HEK293T (cell line): ENCODE measurements at places on chromosomes 4 and X.

- no peak for DNase-seq
These were observed 66.2 kb upstream of the SLC7A11 start for GRCh38 chr4:138308356-138308755.

DNA sequence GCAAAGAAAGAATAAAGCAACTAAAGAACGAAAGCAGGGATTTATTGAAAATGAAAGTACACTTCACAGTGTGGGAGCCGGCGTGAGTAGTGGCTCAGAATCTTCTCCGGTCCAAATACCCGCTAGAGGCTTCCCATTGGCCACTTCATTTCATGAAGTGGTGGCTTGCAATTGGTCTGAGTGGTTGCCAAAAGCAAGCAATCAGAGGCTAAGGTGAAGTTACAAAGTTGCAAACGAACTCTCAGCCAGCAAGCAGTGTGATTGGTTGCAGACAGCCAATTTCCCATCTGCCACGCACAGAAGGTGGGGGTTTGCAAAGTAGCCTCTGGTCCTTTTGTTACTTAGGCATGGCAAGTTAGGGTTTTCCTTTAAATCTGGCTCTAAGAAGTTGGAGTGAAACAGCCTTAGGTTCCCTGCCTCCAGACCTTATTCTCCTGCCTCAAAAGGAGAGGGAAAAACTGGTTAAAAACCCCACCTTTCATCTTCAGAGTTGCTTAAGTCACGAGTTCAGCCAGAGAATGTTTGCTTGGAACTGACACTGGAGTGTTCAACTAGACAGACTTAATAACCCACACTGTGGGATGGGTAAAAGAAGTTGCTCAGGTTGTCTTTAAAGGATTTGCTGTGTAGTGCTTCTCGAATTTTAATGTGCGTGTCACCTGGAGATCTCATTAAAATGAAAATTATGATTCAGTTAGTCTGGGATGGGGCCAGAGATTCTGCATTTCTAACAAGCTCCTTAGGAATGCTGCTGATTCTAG is 6.9 kb upstream of the CLOCK start:
- DNase-seq = no peak

GRCh38 chr4:4423706-4424498 is 37.0 kb downstream of the NSG1 start:
- DNase-seq = no peak

DNA sequence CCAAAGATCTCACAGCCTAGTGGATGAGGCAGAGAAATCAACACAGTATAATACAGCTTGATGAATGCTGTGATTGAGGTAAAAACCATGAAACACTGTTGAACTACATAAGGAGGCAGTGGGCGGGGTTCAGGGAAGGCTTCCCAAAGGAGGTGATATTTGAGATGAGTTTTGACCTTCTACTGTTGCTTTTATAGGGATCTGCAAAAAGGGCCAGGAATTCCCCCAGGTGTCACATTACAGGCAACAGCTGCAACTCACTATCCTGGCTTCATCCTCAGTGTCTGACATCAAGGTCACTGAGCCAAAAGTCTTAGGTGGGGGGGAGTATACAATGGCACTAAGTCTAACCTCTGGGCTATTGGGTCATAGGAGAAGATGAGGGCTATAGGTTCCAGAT is 185.7 kb upstream of the NRK start:
- no peak for DNase-seq

- no peak for DNase-seq
These were observed 5.9 kb upstream of the SASH3 start for GRCh38 chrX:129773649-129774458.

DNA sequence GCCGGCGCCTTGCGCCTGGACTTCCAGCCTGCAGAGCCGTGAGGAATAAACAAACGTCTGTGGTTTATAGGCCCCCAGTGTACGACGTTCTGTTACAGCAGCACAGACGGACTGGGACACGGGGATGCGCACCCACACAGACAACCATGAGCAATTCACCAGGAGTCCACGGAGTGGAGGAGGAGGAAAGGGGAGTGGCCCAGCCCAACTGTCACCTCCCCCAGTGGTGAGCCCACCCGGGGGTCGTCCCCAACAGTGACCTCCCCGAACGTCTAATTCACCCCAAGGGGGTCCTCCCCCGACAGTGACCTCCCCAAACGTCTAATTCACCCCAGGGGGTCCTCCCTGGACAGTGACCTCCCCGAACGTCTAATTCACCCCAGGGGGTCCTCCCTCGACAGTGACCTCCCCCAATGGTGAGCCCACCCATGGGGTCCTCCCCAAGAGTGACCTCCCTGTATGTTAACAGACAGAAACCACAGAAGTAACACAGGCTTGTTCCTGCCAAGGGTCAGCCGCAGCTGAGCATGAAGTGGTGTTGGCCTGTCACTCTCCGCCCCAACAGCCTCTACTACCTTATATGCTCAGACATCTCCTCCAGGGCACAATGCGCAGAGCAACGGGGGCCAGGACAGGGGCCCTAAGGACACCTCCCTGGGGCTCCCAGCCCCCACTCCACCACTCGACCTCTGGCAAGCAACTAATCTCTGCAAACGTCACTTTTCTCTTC is 6.2 kb downstream of the GAK start:
- no peak for DNase-seq

- DNase-seq = no peak
These were observed 4.6 kb downstream of the NOA1 start for GRCh38 chr4:56972809-56973208.

DNA sequence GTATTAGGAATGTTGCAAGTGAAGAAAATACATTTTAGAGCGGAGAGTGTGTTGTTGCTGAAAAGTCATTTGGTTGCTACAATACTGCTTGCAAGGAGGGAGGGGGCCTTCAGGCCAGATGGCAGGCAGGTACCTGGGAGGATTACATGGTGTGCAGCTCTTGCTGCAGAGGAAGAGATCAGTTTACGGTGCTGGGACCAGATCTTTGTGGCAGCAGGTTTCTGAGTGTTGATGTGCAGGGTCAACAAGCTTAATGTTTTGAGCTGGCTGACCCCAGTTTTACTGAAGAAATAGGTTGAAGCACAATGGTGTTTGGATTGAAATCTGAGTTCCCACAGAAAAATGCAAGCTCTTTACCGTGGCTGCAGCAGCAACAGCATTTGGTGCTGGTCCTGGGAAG is 96.4 kb upstream of the DDIT4L start:
- no peak for DNase-seq

- DNase-seq = no peak
These were observed 68.2 kb upstream of the TMEM33 start for GRCh38 chr4:41866799-41867677.

DNA sequence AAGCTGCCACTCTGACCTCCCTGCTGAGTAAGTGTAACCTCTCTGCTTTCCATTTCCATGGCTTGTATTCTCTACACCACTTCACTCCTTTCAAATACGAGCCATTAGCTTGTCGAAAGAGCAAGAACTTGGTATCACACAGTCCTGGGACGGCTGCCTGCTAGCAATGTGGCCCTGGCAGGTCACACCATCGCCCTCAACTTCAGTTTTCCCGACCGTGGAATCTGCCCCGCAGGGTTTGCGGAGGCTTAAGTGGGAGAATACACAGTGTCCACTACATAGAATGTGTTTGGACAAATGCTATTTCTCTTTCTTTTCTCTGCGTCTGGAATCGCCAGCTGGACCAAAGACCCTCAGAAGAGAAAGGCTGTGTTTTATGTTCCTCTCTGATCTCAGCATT is 78.6 kb upstream of the STOX2 start:
- DNase-seq = no peak

DNA sequence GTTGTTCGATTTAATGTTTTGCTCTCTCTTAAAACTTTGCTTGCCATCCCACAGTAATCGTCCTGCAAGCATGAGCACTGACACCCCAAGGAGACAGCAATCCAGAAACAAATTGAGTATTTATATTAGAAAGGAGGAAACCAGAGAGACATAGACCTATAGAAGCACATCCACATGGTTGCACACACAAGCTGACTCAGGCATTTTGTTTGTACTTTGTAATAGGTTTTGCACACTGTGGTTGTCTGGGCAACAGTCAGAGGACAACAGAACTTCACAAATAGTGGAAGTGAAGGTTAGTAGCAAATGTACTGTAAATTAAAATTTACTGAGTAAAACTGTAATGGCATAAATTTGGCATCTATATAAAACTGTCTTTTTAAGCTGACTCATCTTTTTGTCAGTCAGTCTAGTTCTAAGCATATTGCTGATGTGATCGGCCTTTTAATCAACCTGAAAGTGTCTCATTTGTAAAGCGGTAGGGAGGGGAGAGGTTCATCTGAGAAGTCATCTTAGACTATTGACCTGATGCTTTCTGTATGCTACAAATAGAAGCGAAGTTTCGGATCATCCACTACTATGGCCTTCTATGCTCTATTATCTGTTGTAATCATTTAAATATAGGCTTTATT is 1624.7 kb downstream of the ARAP2 start:
- DNase-seq = no peak

DNA sequence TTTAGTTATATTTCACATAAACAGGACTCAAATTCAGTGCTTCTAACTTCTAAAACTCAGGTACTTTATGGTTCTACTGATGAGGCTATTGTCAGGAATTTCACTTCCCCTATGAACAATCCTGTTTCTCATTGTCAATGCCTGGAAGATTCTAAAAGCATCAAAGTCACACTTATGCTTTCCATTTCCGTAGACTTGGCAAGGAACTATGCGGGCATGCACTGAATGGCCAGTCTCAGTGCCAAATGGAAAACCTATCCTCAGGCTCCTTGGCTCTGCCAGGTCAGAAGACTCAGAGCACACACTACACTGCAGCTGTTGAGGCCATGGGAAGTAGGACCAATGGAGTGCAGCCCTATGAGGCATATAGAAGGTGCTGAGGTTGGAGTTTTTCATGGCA is 97.0 kb upstream of the PTPN13 start:
- DNase-seq = no peak

DNA sequence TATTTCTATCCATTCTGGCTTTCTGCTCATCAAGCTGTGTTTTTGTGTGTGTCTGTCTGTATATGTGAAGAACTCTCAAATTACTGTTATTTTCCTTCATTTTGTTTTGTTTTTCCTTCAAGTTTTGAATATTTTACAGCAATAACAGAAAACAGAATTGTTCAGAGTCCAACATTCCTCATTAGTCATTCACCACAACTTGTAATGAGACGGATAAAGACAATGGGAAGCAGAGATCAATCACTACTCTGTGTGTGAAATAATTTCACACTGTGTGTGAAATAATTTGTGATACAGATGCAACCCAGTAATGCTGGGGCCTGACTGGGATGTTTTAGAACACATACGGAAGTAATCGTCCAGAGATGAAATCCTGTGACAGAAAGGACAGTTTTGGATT is 55.2 kb downstream of the HPGD start:
- DNase-seq = no peak

GRCh38 chr4:689723-690122 is 772 bp upstream of the SLC49A3 start:
- no peak for DNase-seq

DNA sequence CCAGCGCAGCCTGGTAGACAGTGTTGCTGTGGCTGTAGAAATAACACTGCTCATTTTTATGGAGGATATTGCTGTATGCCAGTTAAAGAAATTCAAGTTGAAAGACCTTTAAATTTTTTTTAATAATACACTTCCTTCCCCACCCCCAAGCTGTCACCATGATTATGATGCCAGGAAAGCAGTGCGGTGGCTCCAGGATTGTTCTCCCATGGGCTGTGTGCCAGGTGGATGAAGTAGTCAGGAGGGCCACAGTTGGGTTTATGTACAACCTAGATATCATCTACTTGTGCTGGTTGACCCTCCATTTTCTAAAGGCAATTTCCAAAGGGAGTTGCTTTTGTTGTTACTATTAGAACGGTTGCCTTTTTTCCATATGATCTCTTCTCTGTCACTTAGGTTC is 136.6 kb downstream of the AFF1 start:
- no peak for DNase-seq

DNA sequence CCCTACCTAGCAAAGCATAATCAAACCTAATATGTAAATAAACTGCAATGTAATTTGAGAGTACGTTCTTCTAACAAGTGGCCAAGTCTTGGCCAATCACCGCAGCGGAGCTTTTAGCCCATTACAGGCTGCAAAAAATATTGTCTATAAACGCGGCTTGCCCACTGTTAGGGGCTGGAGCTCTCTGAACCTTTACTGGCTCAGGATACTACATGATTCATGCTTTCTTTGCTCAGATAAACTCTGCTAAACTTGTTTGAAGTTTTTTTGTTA is 990 bp upstream of the HADH start:
- DNase-seq = peak; percentile 42

- no peak for DNase-seq
These were observed 99.0 kb downstream of the FIP1L1 start for GRCh38 chr4:53476232-53477037.

DNA sequence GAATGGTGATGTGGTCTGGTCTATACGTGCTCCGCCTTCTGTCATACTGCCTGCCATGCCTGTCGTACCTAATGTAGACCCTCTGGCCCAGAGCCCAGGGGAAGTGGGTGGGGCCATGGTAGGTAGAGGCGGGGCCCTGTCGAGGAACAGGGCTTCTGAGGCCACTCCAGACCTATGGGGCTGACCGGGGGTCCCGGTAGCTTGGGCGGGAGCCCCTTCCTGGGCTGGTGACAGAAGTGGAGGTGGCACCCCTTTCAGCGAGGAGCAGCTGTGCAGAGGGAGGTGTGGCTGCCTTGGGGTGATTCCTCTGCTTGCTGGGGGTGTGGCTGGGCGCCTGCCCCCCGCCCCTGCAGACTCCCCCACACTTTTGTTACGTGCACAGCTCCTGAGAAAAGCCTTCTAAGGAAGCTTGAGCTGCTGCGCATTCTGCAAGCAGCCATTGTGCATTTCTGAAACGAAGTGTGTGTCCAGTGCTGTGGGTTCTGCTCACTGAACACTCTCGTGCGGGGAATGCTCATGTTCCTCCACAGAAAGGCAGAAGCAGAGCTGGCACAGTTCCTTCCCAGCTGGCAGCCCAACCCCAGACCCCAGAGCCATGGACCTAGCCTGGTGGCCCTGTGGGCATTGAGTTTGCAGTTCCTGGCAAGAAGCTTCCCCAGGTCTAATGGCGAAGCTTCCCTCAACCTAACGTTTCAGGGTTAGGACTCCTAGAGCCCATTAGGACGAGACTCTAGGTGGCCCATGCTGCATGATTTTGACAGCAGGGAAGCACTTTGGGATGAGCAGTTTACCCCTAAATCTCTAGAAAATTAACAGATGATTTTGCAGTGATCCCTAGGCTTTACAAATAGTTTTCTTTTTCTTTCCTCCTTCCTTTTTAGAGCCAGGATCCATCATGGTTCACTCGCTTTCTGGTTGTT is 72.7 kb upstream of the HGFAC start:
- peak; percentile 6 for DNase-seq
